ENCODE measurements at places on chromosomes 4 and X.

GRCh38 chr4:6776920-6777635, 5.4 kb upstream of the KIAA0232 start:
- no peak for DNase-seq

GRCh38 chr4:106898621-106899230, 137.4 kb downstream of the DKK2 start:
- DNase-seq = no peak

DNA sequence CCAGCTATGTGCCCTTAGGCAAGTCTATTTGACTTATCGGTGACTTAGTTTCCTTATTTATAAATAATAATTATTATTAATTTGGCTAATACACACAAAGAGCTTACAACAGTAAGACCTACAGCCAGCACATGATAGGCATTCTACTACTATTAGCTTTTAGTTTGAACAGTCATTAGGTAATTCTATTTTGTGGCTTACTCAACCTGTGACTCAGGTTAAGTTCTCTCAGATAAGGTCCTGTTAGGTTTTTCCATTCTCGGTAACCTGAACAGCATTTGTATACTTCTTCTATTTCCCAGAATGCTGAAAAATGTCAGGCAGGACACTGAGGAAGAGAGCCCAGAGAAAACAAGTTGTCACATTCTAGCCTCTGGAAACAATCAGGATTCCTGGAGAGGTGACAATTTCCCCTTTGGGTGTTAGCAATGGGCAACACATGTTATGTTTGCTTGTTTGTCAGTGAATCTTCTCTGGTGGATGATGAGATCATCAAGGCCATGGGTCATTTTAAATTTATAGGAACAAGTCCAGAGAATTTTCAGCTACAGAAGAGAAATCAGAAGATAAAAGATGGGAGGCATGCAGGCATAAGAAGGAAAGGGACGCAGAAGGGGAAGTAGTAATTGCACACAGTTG, 2144.7 kb downstream of the PCDH7 start:
- DNase-seq = no peak

DNA sequence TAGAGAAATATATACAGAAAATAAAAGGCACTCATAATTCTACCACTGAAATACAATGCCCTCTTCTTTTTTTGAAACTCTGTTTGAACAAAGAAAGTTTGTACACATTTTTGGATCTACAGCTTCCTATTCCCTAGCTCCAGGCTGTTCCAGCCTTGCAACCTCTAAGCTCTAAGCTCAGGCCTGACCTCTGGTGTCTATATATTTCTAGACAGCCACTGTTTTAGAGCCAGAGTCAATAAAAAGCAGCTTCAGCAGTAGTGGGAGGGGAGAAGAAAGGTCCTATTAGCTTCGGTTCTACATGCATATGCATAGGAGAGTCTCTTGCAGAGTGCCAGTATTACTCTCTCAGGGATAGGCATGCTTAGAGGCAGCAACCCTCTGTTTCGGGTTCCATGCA, 39.7 kb downstream of the CLDN2 start:
- DNase-seq = no peak

GRCh38 chr4:47002580-47002979, 9.2 kb upstream of the GABRA4 start:
- DNase-seq = no peak

GRCh38 chr4:53781629-53782457, 190.6 kb upstream of the LNX1 start:
- no peak for DNase-seq

GRCh38 chrX:151825007-151825406, 87.7 kb upstream of the MAGEA4 start:
- DNase-seq = no peak

DNA sequence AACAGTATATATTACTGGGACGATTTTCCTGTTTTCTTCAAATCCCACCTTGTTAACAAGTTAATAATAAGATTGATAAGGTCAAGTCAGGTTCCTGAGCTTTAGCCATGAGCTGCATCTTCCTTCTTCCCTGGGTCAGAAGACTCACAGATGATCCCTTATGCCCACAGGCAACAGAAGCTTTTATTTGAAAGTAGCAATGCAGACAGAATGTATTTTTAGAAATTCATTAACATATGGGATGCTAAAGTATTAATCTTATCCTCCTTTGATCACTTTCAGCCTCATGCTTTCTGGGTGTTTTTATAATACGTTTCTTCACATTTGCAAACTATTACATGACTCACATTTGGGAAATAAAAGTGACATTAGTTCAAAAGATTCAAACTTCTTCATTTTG, 42.0 kb upstream of the MXRA5 start:
- no peak for DNase-seq

DNA sequence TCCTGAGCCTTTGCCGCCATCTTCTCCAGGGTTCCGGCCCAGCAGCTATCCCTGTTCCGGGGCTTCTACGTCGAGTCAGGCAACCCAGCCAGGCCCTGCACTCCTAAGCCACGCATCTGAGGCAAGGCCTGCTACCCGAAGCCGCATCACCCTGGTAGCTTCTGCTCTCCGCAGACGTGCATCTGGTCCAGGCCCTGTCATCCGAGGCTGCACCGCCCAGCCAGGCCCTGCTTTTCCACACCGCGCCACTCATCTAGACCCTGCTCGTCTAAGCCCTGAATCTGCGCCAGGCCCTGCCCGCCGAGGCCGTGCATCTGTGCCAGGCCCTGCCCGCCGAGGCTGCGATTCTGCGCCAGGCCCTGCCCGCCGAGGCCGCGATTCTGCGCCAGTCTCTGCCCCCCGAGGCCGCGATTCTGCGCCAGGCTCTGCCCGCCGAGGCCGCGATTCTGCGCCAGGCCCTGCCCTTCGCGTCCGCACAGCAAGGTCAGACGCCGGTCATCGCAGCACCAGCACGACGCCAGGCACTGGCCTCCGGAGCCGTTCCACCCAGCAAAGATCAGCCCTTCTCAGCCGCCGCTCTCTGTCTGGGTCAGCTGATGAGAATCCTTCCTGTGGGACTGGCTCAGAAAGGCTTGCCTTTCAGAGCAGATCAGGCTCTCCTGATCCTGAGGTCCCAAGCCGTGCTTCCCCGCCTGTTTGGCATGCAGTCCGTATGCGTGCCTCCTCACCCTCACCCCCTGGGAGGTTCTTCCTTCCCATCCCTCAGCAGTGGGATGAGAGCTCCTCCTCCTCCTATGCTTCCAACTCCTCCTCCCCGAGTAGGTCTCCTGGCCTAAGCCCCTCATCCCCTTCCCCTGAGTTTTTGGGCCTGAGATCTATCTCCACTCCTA, 75.1 kb downstream of the NUDT10 start:
- no peak for DNase-seq

GRCh38 chr4:176610594-176610993, 182.1 kb downstream of the VEGFC start:
- DNase-seq = no peak

DNA sequence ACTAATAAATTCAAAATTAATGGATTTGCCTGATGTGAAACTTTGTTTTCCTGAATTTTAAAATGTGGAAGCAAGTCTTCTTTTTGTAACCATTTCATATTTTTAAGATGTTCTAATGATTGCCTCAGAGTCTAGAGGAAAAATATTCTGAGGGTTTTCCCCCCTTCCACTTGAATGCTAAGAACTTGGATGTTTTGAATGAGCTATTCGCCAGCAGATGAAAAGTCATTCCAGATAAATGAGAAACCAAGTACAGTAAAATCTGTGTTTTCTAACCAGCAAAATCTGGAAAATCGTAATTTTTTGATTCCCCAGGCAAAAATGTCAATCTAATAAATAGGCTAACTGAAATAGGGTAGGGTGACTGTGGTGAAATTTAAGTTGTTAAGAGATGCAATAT, 45.6 kb downstream of the SLIT2 start:
- no peak for DNase-seq

GRCh38 chrX:75132672-75133071, 23.4 kb downstream of the ABCB7 start:
- DNase-seq = no peak

- DNase-seq = no peak
These were observed 4.6 kb downstream of the SUPT20HL1 start for GRCh38 chrX:24364851-24365538.

DNA sequence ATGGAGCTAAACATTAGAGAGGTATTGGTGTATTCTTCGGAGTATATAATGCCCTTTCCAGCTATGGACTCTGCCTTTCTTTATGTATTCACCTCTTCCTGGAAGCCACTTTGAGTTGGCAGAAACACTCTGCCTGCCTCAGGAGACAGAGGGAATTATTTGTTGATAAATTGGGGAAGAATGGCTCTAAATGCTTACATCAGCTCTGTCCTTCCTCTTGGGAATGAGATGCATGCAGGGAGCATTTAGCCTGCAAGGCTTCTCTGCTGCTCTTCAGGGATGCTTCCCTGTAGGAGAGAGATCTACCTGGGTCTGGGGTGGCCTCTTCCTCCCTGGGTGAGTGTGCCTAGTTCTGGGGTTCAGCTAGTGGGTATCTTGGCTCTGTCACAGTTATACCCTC, 6.9 kb upstream of the HS3ST1 start:
- DNase-seq = no peak

DNA sequence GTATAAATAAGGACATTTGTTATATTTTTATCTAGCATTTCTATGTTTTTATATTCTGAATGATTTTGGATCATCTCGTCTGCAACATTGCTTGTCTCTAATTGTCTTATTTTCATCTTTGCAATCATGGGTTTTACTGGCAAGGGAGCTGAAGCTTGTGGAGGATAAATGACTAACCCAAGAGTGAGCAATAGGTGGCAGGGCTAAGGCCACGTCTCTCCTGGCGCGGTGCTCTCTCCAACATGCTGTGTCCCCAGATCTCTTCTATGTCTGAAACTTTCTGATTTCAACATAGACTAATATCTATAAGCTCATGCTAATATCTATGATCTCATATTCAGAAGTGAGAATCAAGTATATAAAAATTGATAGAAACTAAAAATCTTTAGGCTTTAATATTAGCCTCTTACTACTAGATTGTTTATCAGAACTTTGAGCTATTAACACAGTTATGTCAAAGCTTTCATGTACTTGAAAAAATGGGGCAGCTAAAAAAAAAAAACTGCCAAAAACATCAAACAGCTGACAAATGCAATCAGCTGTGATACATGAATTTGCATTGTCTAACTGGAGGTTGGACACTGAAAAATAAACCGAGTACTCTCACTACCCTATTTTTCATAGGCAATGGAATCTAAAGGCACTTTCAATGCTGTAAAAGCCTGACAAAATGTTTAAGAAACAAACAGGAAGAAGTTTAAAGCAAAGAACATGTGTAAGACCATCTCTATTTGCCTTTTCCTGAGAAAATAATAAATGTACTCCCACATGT, 169.2 kb downstream of the TMA16 start:
- no peak for DNase-seq

DNA sequence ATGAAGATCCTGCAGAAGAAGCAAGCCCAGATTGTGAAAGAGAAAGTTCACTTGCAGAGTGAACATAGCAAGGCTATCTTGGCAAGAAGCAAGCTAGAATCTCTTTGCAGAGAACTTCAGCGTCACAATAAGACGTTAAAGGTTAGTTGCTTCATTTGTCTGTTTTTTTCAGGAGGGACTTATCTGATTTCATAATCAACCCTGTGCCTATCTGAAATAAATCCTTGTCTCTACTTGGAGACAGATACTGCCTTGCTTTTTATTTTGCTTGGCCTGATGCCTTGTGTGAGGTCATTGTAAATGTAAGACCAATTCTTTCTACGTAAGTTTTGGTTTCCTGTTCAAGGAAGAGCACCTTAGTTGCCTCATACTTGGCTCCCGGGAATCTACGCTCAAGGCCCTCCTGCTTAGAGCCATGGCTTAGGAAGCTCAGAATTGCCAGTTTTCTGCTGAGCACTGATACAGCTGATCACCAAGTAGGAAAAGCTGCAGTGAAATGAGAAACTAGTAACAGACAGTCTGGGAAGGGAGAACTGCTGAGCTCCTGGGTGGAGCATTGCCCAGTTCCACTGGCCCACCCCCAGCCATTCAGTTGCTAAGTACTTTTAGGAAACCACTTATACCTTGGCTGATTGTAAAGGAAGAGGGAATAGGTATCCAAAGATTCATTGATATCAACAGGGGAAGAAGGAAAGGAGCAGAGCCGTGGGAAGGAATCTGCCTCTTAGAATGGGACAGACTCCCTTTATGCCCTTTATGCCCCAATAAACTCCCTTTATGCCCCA, 41.8 kb downstream of the RBBP7 start:
- DNase-seq = no peak

DNA sequence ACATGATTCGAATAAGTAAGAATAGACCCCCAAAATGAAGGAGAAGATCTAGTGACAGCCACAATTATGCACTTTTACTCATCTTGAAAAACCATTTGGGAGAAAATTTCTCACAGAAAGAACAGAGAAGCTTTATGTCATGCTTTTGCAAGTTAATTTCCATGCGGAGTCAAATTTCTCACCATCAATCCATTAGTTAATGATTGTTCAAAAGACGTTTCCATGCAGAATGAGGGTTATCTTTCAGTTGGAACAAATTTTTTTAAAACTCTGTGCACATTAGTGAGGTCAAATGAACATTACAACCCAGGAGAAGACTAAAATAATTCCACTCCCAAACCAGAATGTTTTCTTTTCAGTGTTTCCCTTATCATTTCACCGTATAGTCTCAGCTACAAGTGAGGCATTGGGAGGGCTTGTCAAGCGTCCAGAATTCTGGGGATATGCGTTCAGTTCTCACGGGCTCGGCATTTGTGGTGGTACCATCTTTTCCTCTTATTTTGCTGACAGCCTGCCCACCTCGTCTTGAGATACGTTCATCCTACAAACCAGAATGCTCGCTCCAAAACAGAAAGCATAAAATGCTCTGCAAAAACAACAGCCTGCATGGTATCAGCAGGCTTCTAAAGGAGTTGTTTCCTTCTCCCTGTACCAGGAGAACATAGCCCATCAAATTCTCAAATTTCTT, 130.8 kb upstream of the TBL1X start:
- no peak for DNase-seq

GRCh38 chrX:5180135-5180741, 1048.4 kb downstream of the NLGN4X start:
- DNase-seq = no peak

- no peak for DNase-seq
These were observed 18.9 kb downstream of the LAMP2 start for GRCh38 chrX:120450163-120450562.

DNA sequence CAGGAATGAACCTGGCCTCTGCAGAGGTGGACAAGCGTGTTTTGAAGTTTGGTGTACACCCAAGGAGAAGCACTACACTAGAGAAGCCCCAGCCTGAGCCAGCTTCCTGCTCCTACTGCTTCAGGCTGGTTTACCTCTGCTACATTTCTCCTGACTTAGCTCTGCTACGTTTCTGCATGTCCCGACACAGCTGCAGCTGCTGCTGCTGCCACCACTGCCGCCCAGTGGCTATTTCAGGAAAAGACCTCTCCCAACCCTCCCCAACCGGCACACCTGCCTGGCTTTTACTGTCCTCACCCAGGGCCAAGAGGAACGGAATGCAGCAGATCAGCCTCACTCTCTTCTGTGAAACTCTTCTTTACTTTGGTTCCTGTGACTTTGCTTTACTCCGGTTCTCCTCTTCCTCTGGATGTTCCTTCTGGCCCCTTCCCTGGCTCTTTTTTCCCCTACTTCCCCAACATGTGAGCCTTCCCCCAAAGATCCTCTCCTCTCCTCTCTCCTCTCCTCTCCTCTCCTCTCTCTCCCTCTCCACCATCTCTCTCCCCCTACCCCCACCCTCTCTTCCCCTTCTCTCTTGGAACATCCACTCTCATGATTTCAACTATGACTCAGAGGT, 3.1 kb upstream of the P2RY4 start:
- DNase-seq = no peak
